ENCODE measurements at places on chromosomes 12 and 14. TPM values are rescaled to one million over a fixed set of nuclear protein-coding genes. Genes with fewer than 3 reads are reported as not detected.

BLTP3B gene
- 38.3 TPM for total RNA-seq

OTOGL gene
- under 0.01 TPM for total RNA-seq

ENDOU gene
- total RNA-seq, result 0.17 TPM

SPTB gene
- under 0.01 TPM for total RNA-seq

OTX2 gene
- total RNA-seq, result not detected

ACOT6 gene
- total RNA-seq, result not detected

DTX1 gene
- 0.26 TPM for total RNA-seq
